CD4-positive, CD25-positive, alpha-beta regulatory T cell (primary cell): ENCODE measurements at places on chromosomes 11 and 22. TPM values are rescaled to one million over a fixed set of nuclear protein-coding genes. Genes with fewer than 3 reads are reported as not detected.

- no peaks in the 10 kb centered on the region for H3K27me3 ChIP-seq
- no peak overlapping the region for H3K4me3 ChIP-seq
- no peak for DNase-seq
- no peaks in the 10 kb centered on the region for H3K36me3 ChIP-seq
Measured at GRCh38 chr22:44037519-44038375, 13.6 kb downstream of the PARVB start.

GRCh38 chr11:77127235-77127911, 673 bp upstream of the MYO7A start:
- H3K27me3 ChIP-seq, result no peaks in the 10 kb centered on the region
- DNase-seq, result peak; percentile 55
- peaks cover 11% of the 10 kb centered on the region for H3K4me1 ChIP-seq
- no peak overlapping the region for H3K27ac ChIP-seq

GRCh38 chr11:28697920-28698827, 590.0 kb downstream of the METTL15 start:
- H3K27me3 ChIP-seq, result no peaks in the 10 kb centered on the region
- no peaks in the 10 kb centered on the region for H3K36me3 ChIP-seq
- no peak overlapping the region for H3K27ac ChIP-seq

GRCh38 chr11:87181143-87181542, 143.4 kb downstream of the TMEM135 start:
- DNase-seq, result no peak
- H3K4me3 ChIP-seq, result no peak overlapping the region
- no peaks in the 10 kb centered on the region for H3K27me3 ChIP-seq
- H3K36me3 ChIP-seq, result peaks cover 3% of the 10 kb centered on the region
- H3K4me1 ChIP-seq, result no peaks in the 10 kb centered on the region
- no peak overlapping the region for H3K27ac ChIP-seq

- no peaks in the 10 kb centered on the region for H3K27me3 ChIP-seq
Measured at GRCh38 chr11:123800036-123800435, 6.1 kb downstream of the OR6M1 start.

Gene FOLR3
- not detected for total RNA-seq

Gene CHRM4
- 2.8 TPM for total RNA-seq
